Amniotic epithelial cell (primary cell): ENCODE measurements at places on chromosomes 13 and 19.
A peak's percentile ranks its signal among the peaks of the same experiment; 100 is the strongest.

- no peak for DNase-seq
Observed at GRCh38 chr13:106753251-106753650, 185.3 kb upstream of the ARGLU1 start.

GRCh38 chr13:37303606-37304005 lies 198.1 kb upstream of the CSNK1A1L start:
- DNase-seq, result no peak

DNA sequence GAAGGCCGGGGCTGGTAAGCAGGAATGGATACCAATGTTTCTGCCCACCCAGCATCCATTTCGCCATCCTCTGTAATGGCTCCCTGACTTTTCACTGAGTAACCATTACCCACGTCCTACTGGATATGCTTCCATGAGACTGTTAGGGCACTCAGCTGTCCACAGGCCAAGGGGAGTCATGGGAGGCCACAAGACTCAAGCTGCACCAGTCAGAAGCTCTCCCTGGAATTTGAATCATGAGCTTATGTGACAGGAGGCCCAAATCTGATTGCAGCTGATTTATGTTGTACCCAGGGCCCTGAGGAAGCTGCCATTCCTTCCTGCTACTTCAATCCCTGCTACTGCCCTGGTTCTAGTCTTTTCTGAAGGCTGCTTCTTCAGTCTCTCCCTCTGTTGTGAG lies 28.3 kb downstream of the DEDD2 start:
- DNase-seq, result peak; percentile 55

GRCh38 chr19:8367327-8368001 lies 3.5 kb downstream of the ANGPTL4 start:
- peak; percentile 98 for DNase-seq

GRCh38 chr19:17389957-17390664 lies 3.9 kb downstream of the CCDC194 start:
- DNase-seq, result no peak

DNA sequence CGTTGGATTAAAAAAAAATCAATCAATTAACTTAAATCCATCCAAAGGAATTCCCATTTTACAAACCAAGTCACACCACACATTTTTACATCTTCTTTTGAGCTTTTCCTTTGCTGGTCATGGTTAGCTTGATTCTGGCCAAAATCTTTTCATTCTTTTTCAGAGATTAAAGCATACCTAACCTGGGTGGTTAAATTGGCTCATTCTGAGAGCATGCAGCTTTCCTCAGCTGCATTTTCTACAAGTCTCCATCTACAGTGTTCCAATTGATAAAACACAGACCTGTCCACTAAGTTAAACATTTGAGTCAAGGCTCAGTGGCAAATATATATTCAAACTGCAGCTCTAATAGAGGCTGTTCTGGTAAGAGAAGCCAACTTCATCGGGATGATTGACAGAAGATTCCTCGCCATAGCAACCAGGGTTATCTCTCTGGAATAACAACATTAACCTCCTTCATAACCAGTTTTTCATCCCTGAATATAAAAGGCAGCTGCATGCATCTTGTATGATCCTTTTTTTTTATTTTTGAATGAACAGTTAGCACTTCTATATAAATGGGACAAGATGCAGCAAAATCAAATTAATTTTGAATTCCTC lies 106.2 kb downstream of the DNAJC15 start:
- peak; percentile 31 for DNase-seq

DNA sequence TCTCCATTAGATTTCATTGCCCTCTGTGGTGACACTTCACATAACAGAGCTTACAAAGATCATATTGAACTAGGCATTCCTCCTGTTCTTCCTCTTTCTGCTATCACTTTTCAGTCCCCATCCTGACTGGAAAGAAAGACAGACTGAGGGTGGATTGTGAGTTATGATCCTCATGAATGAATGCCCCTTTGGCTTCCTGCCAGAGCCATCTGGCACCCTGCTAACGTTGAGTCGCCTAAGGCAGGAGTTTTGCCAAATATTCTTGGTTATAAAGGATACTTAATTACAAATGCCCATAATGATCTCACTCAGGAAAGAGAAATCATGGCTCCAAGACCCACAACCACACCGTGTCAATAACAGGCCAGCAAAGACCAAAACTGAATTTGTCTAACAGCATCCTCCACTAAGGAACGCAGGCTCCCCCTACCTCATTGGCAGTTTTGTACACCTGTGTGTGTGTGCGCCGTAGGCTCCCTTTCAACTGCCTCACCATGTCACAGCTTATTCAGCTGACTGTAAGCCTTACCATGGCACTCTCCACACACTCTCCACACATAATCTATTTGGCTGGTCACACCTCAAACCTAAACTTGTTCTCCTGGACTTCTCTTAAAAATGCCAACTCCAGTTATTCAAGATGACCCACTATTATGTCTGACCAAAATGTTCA lies 15.5 kb downstream of the ZNF211 start:
- no peak for DNase-seq

- DNase-seq, result no peak
Observed at GRCh38 chr19:49475995-49476880, 2.2 kb downstream of the FLT3LG start.

DNA sequence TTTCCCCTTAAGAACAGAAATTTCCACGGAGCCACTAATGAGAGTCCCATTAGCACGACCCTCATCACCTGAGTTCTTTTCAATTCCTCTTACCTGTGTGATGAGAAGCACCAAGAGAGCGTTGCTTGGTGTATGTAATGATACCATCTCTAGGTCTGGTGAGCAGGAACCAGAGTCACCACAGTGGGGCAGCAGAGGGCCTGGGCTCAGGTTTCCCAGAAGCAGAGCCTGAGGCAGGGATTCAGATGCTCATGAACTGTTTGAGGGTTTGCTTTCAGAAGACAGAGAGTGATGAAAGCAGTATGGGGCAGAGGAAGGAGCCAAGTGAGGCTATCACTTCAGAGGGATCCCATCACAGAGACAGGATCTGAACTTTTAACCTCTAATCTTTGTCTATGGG lies 3.1 kb upstream of the PTPRH start:
- no peak for DNase-seq

GRCh38 chr13:110610955-110611595 lies 4.3 kb upstream of the NAXD start:
- no peak for DNase-seq

GRCh38 chr19:40414542-40415535 lies 1.7 kb upstream of the PRX start:
- DNase-seq, result no peak

DNA sequence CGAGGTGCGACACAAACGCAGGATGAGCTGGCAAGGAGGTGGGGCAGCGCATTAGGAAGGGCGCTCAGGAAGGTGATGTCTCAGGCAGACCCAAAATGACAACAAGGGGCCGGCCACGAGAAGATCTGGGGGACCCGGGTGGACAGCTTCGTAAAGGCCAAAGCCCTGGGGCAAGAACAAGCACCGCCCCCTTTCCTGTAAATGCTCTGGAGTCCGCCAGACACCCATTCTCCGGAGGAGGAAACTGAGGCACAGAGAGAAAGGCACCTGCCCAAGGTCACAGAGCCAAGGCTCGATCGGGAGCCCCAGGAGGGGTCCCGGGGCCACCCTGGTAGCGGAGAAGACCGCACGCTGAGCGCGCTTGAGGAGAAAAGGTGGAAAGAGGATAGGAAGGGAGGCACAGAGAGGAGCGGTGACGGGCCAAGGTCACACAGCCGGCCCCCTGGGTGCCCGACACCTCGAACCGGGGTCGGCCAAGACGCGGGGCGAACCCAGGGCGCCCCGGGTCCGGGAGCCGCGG lies 571 bp downstream of the SAFB2 start:
- no peak for DNase-seq

DNA sequence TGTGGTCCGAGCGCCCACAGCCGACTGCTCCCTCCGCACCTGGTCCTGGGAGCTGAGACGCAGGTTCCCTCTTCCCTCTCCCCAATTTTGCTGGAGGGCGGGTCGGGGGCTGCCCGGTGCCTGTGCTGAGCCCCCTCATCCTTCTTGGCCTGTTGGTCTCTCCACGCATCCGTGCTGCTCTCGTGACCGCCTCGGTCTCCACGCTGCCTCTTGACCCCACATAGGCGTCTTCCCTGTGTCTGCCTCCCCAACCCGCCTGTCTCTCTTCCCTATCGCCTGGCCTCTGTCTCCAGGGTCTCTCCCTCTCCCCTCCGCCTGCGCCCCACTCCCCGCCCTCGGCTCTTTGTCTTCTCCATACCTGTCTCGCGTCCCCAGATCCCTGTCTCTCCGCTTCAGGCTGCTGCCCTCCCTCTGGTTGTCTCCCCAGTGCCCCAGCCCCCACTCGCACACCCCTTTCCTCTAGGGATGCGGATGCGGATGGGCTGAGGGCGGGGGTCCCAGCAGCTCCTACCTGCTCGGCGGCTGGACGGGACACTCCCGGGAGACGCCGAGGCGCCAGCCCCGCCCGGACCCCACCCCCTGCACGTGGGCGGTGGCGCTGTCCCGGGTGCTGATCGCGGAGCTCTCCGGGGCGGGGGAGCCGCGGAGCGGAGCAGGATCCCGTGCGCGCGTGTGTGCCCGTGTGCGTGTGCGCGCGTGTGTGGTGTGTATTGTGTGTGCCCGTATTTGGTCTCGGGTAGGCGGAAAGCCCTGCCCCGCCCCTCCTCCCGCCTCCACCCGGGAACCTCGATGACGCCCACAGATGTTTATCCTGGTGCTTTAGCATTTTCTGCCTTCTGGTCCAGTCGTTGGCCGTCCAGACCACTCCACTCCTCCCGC lies at the start of gene SYT5:
Gene SYT5, minus strand, starts transcription at position 684 of the 879 bp plus-strand sequence. CDS start 1,248 bp downstream, outside the sequence.
- no peak for DNase-seq

GRCh38 chr13:41785402-41786172 lies 175.3 kb downstream of the VWA8 start:
- peak; percentile 8 for DNase-seq

DNA sequence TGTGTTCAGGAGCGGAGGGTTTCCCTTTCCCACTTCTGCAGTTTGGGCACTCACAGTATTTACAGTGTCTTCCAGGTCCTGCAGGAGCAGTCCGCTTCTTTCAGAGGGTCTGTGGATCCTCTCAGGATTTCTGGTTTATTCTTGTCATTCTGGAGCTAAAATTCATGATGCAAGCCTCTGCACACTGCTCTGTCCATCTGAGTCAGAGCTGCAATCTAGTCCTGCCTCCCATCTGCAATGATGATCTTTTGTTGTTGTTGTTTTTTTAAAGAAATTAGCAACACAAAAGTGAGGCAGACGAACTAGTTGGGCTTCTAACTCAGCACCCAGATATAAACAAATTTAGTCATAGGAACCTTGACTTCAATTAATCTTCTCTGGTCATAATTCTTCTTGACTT lies 86.5 kb downstream of the DLEU7 start:
- peak; percentile 55 for DNase-seq

DNA sequence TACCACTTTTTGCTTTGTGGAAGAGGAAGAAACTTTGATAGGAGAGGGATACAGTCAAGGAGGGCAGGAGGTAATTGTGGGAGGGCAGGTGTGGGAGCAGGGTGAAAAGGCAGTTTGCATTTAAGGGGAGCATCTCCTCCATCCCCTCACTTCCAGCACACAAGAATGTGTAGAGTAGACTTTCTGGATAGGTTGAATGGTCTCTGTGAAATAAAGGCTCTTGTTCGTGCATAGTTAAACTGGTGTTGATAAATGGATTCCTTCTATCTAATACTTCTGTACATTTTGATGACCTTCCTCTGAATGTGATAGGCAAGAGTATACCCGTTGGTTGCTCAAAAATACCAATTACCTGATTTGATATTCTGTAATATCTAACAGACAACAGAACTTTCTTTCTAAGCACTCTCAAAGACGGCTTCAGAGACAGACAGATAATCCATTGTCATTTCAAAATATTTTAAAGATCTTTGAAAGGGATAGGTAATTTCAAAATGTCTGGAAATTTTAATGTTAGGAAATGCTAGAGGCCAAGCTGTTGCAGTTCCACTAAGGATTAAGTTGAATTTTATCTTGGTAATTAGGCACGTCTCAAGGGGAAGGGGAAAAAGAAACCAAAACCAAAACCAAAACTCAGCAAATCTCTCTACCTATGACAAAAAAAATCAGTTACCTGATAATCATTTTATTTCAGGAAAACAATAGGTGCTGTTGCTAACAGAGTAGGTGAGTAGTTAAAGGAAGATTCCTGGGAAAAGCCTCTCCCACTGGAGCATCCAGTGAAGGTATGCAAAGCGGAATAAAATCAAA lies 302.6 kb downstream of the COG6 start:
- no peak for DNase-seq

DNA sequence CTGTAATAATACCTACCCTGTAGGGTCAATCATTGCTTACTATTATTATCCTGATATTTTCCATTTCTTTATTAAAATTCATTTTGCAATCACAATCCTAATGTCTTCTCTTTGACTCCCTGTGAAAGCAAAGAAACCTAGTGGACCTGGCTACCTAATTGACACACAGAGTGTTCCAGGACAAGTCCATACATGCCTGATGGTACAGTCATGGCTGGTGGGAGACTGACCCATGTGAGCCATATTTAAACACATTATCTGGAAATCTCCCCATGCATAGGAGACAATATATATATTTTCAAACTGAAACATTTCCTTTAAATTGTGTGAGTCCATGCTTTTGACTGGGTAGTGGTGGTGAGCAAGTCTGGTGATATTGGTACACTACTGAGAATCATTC lies 230.6 kb upstream of the DACH1 start:
- no peak for DNase-seq

- DNase-seq, result peak; percentile 99
Observed at GRCh38 chr19:31214086-31214485, 135.2 kb downstream of the TSHZ3 start.

DNA sequence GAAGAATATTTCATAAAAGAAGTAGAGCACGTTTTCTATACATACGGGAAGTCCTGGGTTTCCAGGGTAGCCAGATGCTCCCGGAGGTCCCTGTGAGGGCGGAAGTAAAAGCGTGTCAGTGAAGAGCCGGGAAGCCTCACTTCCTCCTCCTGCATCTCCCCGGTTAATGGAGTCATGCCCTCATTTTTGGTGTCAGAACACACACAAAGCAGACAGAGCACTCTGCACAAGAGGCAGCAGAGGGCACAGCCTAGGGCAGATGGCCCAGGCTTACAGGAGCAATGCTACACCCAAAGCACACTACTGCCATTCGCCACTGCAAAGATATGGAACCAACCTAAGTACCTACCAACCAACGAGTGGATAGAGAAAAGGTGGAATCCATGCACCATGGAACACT lies 94.4 kb downstream of the COL4A1 start:
- no peak for DNase-seq

- no peak for DNase-seq
Observed at GRCh38 chr19:45296355-45296754, 26.3 kb downstream of the CKM start.

DNA sequence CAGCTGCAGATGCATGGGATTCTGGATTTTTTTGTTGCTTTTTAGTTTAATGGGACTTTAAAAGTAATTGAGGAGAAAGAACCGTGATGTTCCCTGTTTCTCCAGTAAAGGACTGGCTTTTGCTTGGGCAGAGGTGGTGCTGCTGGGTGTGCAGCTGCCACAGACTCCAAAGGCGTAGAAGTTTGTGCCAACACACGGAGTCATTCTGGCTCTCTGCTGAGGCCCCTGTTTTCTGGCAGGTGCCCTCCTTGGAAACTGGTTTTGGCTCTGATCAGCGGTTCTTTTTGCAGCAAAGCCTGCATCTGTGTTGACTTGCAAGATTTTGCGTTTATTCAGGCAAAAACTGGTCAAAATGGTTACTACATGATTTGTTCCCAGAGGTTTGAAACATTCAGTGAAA lies 16.0 kb upstream of the QTRT1 start:
- no peak for DNase-seq
